Stimulated activated CD4-positive, alpha-beta T cell treated with anti-CD3 and anti-CD28 coated beads, Interleukin-12 subunit alpha, Interleukin-12 subunit beta, amount 100 ng/mL, for 48 hours (primary cell): ENCODE measurements at places on chromosomes 1 and 21.

GRCh38 chr1:26874896-26875295, 11.9 kb downstream of the SFN start:
- no peak for DNase-seq

- no peak for DNase-seq
Measured at GRCh38 chr1:31783846-31784245, 19.7 kb upstream of the ADGRB2 start.

- peak; percentile 74 for DNase-seq
Measured at GRCh38 chr1:26853156-26853555, 9.8 kb upstream of the SFN start.

DNA sequence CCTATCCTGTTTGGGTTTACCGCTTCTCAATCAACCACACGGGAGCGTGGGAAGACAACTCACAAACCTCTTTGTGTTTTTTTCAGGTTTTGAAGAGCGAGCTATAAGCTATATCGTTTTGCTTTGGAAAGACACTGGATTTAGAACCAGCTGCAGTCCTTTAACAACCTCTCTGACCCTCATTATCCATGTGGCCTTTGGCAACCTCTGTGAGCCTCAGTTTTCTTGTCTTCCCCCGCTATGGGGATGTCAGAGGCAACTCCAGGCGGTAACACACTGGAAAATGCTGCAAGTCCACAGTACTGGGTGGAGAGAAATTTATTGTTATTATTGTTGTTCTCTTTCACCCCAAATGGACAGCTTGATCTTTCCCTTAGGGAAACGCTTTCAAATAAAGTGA, 100.0 kb downstream of the ETS2 start:
- DNase-seq = no peak

DNA sequence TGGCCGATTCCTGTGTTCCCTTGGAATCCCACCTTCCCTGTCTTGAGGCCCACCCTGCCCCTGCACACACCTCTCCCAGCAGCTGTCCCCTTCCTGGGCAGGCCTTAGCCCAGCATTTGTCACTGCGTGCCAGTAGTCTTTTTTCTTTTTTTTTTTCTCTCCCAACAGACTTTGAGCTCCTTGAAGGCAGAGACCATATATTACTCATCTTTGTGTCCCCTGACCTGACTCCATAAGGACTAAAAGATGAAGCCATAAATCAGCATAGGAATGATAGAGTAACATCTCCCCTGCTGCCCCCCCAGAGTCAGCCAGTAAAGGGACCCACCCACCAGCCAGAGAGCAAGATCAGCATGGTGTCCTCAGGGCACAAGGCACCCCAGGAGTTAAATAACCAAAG, 27.4 kb downstream of the PIGM start:
- no peak for DNase-seq

GRCh38 chr1:112722601-112723510, 7.7 kb upstream of the PPM1J start:
- no peak for DNase-seq

- DNase-seq = no peak
Measured at GRCh38 chr21:36985751-36986594, 19.5 kb upstream of the HLCS start.

DNA sequence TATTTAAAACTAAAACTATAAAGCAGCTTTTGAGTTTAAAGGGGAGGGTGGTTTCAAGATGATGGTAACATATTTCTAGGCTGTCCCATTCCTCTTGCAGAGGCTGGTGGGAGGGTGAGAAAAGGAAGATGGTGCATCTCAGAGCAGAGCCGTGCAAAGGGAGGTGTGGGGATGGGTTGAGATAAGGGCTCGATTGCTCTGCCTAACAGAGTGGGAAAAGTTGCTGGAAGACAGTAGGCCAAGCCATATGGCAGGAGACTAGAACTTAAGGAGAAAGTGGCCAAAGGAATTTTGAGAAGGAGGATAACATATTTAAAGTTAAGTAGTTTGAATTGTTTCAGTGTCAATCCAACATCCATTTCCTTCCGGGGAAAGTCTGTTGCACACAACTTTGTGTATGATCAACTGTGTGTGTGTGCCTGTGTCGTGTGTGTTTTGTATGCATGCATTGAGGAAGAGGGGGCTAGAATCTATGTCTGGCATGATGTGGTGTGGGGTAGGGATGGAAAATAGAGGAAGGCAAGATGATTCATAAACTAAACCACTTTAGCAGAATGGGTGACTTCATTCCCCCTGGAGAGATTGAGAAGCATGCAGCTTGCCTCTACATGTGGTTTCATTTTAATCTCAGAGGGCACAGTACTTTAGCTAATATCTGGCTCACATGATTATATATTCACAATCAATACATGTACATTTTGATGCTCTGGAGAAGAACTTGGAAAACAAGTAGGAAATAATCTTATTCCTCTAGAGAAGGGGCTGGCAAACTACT, 145.0 kb upstream of the DNAH14 start:
- no peak for DNase-seq
